Stimulated activated CD4-positive, alpha-beta T cell treated with anti-CD3 and anti-CD28 coated beads, TNF-alpha, amount 100 ng/mL, for 4 hours (primary cell): ENCODE measurements at places on chromosomes 2 and 18.

- no peak for DNase-seq
These were observed 497.8 kb downstream of the EIPR1 start for GRCh38 chr2:2879781-2880180.

DNA sequence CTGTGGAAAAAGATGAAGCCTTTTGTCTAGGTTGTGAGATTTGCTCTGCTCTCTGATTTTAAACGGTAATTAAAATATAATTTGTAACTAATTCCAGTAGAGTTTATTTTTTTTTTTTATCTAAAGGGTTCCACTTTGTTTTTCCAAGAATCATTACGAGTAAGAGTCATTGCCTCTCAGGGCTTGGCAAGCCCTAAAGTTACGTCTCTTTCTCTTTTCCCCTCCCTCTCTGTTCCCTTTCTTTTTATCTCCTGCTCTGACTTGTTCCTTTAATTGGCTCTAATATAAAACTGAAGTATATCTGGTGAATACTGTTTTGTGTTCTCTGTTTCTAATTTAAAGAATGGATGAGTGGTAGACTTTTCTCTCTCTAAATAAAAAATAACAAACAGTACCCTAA is 75.8 kb downstream of the CALCRL start:
- DNase-seq, result no peak

DNA sequence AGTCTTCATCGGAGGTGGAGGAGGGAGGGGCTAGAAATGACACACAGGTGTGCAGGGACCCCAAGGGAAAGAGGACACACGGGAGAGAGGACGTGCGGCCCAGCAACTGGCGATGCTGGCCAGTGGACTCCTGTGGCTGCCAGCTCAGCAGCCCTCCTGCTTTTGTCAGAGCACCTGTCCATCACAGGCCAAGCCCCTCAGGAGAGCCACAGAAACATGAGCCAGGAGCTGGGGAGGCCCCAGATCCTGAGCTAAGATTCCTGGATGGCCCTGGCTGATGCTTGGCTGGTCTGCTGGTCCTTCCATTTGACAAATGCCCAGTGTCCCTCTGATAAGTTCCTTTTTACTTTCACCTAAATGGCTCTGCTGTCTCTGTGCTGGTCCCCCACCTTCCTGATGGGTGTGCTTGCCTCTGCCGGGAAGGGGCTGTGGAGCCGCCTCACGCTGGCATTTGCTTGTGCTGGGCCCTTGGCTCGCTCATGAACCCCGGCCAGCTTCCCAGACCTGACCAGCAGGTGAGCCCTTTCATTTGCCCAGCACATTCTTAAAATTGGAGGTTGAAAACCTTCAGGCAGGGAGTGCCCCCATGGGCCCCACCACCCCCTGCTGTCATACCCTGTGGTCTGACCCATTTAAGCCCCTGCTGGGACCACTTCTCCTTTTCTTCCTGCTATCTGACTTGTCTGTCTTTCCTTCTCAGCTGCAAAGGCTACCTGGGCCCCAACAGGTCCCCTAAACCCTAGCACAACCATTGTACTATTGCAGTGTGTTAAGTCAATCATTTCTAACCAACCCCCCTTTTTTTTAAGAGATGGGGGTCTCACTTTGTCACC is 37.3 kb downstream of the CYP27C1 start:
- DNase-seq, result no peak

DNA sequence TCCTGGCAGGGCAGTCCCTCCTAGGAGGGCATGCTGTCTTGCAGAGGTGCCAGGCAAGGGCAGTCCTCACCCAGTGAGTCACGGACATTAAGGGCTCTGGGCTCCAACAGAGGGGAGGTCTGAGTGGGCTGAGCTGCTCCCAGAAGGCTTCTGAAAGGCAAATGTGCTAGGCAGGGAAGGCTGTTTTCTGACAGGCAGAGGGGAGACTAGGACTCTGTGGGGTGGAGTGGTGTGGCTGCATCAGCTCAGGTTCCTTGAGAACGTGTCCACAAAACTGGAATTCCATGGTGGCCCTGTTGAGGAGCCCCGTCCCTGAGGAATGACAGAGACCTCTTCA is 283.5 kb downstream of the MYCN start:
- DNase-seq, result no peak

DNA sequence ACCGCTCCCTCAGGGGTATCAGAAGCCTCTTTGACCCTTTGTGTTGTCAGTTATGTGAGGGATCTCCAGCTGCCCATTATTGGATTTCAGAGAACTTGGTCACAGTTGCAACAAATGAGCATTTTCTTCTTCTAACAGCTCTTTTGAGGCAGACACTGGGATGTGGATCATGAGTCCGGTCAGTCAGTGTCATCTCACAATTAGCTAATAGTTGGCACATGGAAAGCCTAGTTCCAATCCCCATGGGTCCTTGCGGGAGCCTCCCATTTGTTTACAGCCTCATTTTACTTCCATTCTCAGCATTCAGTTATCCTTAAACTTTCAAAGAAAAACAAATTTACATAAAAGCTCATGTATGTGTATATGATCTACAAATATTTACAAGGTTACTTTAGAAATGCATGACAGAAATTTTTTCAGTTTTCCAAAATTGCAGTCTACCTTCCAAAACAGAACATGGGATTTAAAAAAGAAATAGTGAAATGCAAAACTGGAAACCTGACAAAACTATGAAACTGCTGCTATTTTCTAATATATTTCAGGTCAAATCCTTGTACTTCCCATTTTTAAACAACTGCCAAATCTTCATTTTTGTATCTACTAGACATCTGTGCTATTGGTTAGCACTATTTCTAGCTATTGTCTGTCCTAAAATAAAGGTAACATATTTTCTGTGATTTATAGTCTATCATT is 547.1 kb upstream of the ZEB2 start:
- no peak for DNase-seq

- no peak for DNase-seq
These were observed 394.4 kb downstream of the SPAG16 start for GRCh38 chr2:213678437-213679218.

- DNase-seq, result no peak
These were observed 234.5 kb downstream of the RBM43 start for GRCh38 chr2:151027151-151027550.

DNA sequence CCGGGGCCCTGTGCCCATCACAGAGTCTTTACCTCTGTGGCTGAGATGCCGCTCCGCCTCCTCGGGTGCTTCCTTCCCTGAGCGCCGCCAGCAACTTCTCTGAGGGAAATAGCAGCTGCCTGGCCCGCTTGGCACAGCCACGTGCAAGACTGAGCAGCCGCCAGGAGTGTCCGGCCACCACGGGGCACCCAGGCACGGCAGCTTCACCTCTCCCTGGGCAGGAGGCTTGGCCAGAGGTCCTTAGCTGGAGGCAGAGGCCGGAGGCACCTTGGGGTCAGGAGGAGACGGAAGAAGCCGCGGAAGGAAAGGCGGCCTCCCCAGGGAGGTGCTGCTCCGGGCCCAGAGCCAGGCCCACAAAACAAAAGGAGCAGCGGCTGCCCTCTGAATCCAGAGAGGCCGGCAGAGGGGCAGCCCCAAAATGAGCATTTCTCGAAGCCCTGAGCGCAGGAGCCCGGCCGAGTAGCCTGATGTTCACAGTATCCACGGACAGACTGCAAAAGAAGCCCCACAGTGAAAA is 6.0 kb upstream of the LIMS2 start:
- no peak for DNase-seq

- DNase-seq, result no peak
These were observed 62.2 kb downstream of the EPB41L3 start for GRCh38 chr18:5481621-5482020.

GRCh38 chr2:5164776-5165525 is 527.2 kb upstream of the SOX11 start:
- no peak for DNase-seq

DNA sequence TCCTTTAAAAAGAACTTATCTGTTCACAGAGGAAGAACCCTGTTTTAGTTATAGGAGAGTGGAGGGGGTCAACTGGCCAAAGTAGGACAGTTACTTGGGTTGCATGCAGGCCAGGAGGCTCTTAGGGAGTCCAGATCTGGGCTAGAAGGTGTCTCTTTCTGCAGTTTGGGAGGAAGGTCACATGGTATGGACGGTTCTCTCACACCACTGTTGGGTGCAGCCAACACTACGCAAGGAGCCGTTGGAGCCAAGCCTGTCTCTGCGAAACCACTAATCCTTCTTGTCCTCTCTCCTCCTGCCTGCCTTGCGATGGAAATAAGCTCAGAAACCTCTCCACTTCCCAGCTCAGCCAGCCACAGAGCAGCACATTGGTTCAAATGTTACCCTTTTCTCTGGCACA is 105.9 kb upstream of the TGFA start:
- no peak for DNase-seq

GRCh38 chr2:148999451-148999921 is 39.0 kb upstream of the LYPD6B start:
- DNase-seq, result no peak

DNA sequence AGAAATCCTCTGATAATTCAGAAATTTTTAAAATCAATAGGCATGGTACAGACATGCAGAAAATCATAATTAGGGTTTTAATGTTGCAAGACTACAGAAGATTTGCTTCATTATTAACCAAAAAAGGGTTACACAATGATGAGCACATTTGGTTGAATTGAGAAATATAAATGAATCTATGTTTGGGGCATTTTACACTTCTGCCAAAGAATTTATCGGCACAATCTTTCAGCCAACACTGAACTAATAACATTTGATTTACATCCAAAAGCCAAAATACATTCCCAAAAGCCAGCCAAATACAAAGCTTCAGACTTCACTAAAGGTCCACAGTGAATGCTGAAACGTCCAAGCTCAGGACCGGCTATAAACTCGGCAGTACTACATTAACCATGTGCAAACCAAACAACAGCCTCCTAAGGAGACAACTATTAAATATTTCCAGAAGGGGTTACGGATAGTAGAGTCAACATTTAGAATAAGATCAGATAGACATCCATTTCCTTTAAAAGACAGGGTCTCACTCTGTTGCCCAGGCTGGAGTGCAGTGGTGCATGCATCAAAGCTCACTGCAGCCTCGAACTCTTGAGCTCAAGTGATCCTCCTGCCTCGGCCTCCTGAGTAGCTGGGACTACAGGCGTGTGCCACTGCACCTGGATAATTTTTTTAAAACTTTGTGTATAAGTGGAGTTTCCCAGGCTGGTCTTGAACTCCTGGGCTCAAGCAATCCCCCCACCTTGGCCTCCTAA is 29.4 kb downstream of the SPRED2 start:
- no peak for DNase-seq
